ENCODE measurements at places on chromosomes 5 and 9.

GRCh38 chr9:106228861-106229260 is 534.5 kb downstream of the TMEM38B start:
- DNase-seq: no peak

- peak; percentile 5 for DNase-seq
These were observed 381.8 kb downstream of the ADGRV1 start for GRCh38 chr5:90940227-90940995.

GRCh38 chr5:34755926-34756325 is 83.0 kb upstream of the TTC23L start:
- DNase-seq: no peak

GRCh38 chr5:68928617-68929302 is 165.1 kb upstream of the SLC30A5 start:
- no peak for DNase-seq

DNA sequence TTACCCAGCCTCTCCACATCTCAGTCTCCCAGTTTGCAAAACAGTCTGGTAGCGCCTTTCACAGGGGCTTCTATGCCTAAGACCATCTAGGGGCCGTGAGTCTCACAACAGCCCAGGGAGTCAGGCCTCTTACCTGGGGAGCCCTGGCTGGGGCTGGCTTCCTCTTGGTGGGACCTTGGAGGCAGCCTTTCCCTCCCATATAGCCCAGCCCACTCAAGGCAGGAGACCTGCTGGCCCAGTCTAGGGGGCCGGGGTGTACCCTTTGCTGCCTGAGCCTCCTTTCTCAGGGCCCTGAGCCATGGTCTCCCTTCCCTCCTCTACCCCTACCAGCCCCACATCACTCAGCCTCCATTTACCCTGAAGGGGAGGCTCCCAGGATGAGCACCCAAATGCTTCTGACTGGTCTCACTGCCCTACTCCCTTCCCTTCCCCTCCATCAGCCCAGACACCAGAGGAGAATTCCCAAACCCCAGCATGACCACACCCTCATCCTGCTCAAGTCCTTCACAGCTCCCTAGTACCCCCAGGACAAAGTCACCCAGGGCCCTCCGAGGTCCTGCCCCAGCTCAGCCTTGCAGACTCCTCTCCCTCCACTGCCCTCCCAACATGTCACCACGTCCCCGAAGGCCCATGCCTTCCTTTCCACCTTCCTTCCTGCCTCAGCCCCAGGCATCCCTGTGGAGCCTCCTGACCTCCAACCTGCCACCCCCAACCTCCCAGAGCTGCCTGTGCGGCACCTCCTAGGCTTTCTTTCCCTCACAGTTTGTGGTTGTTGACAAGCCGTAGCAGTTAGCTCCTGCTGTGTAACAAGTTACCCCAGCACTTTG is 55.3 kb downstream of the BARX1 start:
- no peak for DNase-seq

GRCh38 chr5:135076051-135076491 is 42.0 kb upstream of the PITX1 start:
- no peak for DNase-seq

GRCh38 chr9:134172198-134173126 is 8.1 kb upstream of the RNU6ATAC start:
- DNase-seq: no peak

DNA sequence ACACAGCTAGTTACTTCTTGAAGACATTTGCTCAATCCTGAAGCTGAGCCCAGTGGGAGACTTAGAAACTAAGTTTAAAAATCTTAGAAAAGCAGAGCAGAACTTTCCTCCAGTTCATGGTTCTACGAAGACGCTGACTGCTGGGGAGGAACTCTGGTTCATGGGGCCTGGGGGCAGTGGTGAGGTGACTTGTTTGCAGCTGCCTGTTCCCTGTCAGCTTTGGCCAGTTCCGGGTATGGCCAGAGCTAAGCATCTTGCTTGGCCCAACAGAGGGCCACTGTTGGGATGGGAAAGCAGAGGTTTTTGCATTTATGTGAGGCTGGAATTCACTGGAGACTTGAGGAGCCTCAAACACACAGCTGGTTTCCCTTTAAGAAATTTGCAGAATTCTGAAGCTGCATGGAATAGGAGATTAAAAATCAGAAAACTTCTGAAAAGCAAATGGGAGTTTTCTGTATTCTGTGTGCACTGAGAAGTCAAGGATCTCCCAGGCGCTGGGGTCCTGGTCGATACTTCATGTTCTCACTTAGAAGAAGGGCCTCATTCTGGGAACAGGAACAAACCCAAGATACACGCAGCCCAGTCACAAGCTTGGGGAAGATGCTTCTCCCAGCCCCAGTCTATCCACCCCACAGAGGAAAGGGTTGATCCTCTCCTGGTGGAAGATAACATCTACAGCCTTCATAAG is 10.6 kb upstream of the HMHB1 start:
- no peak for DNase-seq

GRCh38 chr5:88426441-88426840 is 157.8 kb upstream of the TMEM161B start:
- DNase-seq: no peak

GRCh38 chr5:164119806-164120447 is 614.5 kb downstream of the MAT2B start:
- DNase-seq: no peak

GRCh38 chr9:5596173-5596572 is 32.7 kb upstream of the RIC1 start:
- no peak for DNase-seq

DNA sequence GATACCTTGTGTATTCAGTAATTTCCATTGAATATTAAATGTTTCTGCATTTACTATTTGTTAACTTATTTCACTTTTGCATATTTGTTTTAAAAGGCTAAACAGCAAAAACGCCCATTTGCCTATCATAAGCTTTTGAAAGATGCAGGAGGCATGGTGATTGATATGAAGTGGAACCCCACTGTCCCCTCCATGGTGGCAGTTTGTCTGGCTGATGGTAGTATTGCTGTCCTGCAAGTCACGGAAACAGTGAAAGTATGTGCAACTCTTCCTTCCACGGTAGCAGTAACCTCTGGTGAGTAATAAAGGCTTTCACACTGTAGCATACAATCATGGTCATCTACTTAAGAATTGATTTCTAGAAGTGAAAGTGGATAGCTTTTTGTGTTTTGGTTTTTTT is 3.8 kb downstream of the NUP214 start:
- DNase-seq: no peak

DNA sequence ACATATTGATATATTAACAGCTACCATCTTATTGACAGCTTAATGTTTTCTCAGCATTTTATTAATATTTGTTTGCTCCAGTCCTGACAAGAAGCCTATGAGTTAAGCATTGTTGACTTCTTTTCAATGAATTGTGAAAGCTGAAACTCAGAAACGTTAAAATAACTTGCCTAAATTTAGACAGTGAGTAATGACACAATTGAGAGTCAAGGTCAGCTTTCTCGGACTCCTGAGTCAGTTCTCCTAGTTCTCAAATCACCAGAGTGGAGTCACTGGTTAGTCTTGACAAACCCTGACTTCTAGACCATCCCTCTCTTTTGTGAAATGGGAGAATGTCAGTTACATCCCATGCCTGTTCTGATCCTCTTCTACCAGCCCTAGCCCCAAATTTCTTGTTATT is 222.7 kb upstream of the ACO1 start:
- no peak for DNase-seq

- DNase-seq: no peak
These were observed 14.6 kb downstream of the PAEP start for GRCh38 chr9:135575995-135576631.

GRCh38 chr5:160649304-160649703 is 202.7 kb downstream of the ATP10B start:
- DNase-seq: no peak

GRCh38 chr5:178320281-178320855 is 87.8 kb upstream of the PHYKPL start:
- DNase-seq: no peak

- no peak for DNase-seq
These were observed 21.0 kb upstream of the C9orf40 start for GRCh38 chr9:74973714-74974113.

- DNase-seq: no peak
These were observed 39.0 kb upstream of the ZSWIM6 start for GRCh38 chr5:61293071-61293470.

- no peak for DNase-seq
These were observed 724 bp downstream of the NR2F1-AS1 start for GRCh38 chr5:93580063-93580926.

GRCh38 chr5:170286386-170286925 is 11.1 kb downstream of the LCP2 start:
- DNase-seq: no peak

DNA sequence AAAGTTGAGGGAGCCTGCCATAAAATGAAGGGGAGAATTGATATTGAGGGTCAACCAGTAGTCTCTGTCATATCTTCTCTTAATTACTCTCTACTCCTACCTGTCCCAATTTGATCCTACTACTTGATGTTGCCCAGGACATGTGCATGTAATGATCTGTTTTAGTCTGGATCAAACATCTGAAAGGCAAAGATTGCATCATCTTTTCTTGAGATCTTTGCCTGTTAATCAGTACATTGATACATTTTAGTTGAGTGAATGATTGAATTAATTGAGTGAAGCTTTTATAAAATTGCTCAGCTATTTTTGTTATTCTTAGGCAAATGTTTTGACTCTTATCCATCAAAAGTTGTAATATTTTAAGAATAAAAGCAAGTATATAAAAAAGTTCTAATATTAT is 21.7 kb downstream of the ARHGEF28 start:
- no peak for DNase-seq

- DNase-seq: no peak
These were observed 9.1 kb upstream of the PTGES start for GRCh38 chr9:129761901-129762369.

- no peak for DNase-seq
These were observed 65.3 kb downstream of the RXRA start for GRCh38 chr9:134391319-134392231.

- DNase-seq: no peak
These were observed 20.9 kb upstream of the ZSWIM6 start for GRCh38 chr5:61311056-61311610.

GRCh38 chr9:97411440-97411788 is 482 bp upstream of the TDRD7 start:
- no peak for DNase-seq

DNA sequence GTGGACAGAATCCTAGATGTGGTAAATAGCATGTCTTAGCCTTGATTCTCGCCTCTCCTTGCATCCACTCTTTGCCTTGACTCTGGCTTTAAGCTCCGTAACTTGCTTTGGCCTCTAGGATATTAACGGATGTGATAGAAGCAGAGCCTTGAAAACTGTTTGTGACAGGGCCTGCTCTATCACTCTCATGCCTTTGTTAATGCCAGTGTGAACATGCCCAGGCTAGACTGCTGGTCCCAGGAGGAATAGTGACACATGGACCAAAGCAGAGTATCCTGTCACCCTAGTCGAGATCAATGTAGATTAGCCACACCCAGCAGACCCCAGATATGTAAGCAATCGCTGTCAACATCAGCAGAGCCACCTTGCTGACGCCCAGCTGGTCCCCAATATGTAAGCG is 109.9 kb upstream of the C9orf72 start:
- no peak for DNase-seq

- no peak for DNase-seq
These were observed 66.0 kb upstream of the ZFAND5 start for GRCh38 chr9:72431036-72431435.

DNA sequence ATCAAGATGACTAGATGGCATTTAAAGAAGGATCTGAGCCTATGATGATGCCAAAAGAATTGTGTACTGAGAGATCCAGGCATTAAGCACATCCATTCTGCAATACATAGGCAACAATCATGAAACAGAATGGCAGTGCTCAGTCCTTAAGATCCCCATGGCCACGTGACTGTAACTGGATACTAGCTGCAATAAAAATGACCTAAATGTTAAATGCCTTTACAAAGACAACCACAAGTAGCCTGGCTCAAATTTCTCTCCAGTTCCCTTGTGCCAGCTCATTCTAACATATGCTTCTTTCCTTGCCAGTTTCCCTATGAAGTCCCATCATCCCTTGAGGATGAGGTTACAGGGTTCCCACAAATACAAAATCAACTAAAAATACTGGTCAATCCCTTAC is 148.3 kb upstream of the GHR start:
- no peak for DNase-seq

GRCh38 chr5:90641528-90641927 is 82.9 kb downstream of the ADGRV1 start:
- no peak for DNase-seq

GRCh38 chr9:76581731-76582130 is 122.7 kb downstream of the GCNT1 start:
- DNase-seq: no peak

DNA sequence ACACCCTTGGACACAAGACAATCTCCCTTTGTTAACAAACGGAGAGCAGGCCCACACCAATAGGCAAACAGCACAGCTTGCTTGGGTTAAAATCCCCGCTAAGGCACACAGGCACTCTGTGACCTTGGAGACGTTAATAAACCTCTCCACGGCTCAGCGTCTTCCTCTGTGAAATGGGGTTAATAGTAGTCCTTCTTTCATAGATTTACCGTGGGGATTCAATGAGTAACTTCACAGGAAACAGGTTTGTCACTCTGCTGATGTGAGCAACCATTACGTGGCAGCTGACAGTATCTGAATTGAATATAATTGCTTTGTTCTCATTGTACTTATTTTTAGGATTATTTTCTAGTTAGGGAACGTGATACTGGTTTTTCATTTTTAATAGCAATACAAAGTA is 65.2 kb upstream of the ADRA1B start:
- DNase-seq: no peak

- DNase-seq: peak; percentile 29
These were observed 127.1 kb downstream of the TRIO start for GRCh38 chr5:14270209-14270702.

GRCh38 chr5:90898326-90899013 is 339.9 kb downstream of the ADGRV1 start:
- no peak for DNase-seq

- no peak for DNase-seq
These were observed 12.8 kb downstream of the GHR start for GRCh38 chr5:42436051-42436450.

DNA sequence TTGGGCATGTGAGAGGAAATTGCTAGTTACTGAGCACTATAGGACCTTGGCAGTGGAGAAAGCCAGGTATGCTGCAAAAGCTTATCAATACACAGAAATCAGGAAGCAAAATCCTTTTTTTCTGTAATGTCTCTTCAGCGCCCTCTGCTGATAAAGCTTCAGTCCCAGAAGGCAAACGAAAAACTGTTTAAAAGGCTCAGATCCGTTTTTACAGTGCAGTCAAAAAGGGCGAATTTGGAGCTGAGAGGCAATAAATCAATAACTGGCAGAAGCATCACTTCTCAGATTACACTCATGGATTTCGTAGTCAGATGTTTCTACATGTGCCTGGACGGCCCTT is 1.1 kb upstream of the MAN2A1 start:
- DNase-seq: no peak

DNA sequence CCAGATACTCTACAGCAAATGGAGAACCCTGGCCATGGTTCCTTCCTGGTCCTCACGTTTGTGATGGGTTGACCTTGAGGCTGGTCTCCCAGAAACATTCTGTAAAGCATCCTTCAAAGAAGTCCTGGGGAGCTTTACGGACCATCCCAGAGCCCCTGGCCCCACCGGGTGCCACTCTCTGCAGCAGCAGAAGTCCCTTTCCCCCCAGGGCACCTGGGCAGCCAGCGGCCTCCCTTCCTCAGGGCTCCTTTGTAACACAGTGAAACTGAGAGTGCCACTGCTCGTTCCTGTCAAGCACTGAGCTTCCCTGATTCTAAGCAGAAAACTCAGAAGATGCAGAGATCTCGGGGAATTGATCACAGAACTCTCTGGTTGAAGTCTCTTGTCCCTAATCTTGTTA is 104.3 kb downstream of the ENTREP1 start:
- no peak for DNase-seq
